ENCODE measurements at places on chromosomes 7 and 10.

DNA sequence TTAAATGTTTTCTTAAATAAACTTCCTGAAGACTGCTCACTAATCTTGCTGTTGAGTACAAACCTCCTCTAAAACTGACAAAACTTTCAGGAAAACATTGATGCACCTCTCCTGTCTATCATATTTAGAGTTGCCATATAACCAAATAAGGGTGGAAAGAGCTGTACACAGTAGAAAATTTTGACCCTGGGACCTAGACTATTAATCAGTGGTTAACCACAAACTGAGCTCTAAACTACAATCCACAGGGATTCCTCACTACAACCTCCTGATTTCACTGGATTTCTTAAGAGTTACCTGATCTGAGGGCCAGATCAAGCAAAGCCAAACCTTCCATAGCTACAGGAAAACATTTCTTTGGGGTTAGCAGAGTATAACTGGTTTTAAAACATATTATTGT lies 39.9 kb upstream of the WNT16 start:
- DNase-seq: no peak

GRCh38 chr7:31107106-31108090 lies 55.3 kb downstream of the ADCYAP1R1 start:
- no peak for DNase-seq

GRCh38 chr7:80373429-80374032 lies 138.3 kb downstream of the GNAT3 start:
- DNase-seq: no peak

GRCh38 chr10:78981970-78982281 lies 86.8 kb upstream of the ZMIZ1 start:
- DNase-seq: no peak

GRCh38 chr10:26642896-26643653 lies 54.4 kb upstream of the PDSS1 start:
- DNase-seq: no peak

DNA sequence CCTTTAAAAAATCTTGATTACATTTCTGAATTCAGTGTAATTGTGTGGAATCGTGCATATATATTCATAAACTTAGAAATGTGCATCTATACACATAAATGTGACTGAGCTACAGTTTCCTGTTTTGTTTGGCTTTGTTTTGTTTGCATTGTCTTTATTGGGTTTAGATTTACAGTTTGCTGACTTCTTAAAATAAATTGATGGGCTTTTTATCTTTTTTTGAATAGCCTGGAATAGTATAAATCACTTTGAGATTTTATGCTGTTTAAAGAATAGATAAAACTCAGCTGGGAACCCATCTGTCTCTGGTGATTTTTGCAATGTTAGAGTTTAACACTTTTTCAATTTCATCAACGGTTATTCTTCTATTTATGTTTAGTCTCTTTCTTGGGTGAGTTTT lies 21.2 kb upstream of the BRAF start:
- DNase-seq: no peak

GRCh38 chr10:61410353-61411070 lies 42.7 kb downstream of the TMEM26 start:
- no peak for DNase-seq

GRCh38 chr7:16581286-16581685 lies 54.7 kb downstream of the LRRC72 start:
- no peak for DNase-seq

DNA sequence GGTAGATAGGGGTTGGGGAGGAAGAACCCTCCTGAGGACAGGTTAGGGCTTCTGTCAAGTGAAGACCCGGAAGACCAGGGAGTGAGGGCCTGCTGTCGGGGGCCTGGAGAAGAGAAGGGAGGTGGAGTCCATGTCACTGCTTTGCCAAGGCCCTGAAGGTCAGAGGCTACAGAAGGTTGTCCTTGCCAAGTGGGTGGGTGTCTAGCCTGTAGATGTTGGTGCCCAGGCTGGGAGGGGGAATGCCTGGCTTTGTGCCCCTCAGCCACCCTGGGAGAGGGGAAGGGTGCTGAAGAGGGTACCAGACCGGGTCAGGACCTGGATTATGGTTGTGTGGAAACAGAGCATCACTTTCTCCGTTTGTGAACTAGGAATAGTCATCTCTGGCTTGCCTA lies 67.2 kb upstream of the AQP1 start:
- no peak for DNase-seq

Measured in activated naive CD8-positive, alpha-beta T cell treated with anti-CD3 and anti-CD28 coated beads, Interleukin-2, amount 50 U/mL, for 16 hours (primary cell).